Activated T-cell treated with anti-CD3 and anti-CD28 coated beads for 1 hour (primary cell): ENCODE measurements at places on chromosomes 7 and 10.

- no peak for DNase-seq
Observed at GRCh38 chr10:5504146-5505072, 5.0 kb upstream of the CALML5 start.

DNA sequence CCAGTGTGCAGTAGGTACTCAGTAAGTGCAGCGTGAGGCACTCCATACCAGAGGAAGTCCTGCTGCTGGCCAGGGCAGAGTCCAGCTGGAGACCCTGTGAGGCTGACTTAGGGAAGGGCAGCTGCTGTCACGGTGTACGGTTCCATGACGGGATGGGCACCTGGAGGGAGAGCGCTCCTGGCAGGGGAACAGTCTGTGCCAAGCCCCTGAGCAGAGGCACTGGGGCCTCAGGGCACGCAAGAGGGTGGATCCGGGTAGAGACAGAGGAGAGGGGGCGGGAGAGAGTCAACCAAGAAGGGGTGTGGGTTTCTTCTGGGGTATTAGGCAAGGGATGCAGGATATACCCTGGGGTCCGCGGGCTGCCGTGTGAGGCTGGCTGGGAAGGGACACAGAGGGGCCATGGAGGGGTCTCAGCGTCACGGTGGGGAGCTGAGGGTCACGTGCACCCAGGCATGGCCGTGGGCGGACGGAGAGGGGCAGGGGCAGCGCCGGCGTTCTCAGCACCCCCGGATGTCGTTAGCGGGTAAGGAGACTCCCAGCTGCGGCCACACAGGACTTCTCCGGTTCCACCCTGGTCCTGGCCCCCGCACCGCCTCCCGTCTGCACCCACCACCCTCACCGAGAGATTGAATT, 70.5 kb downstream of the MICALL2 start:
- no peak for DNase-seq

DNA sequence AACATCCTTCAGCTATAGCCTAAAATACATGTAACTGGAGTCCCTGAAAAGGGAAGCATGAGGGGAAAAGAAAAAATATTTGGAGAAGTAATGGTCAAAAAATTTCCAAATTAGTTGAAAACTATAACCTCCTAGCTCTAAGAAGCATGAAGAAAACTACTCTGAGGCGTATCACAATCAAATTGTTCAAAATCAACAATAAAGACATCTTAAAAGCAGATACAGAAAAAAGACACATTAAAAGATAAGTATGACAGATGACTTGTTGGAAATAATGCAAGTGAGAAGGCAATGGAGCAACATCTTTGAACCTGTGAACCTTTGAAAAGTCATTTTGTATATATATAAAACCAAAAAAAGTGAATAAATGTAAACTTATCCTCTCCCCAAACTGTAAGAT, 93.1 kb downstream of the RNF32 start:
- no peak for DNase-seq

GRCh38 chr10:17882557-17882956, 69.2 kb upstream of the SLC39A12 start:
- no peak for DNase-seq

- DNase-seq = no peak
Observed at GRCh38 chr7:48837266-48837665, 87.1 kb upstream of the CDC14C start.
